GM23338 (cell line): ENCODE measurements at places on chromosomes 5 and 9. TPM values are rescaled to one million over a fixed set of nuclear protein-coding genes. Genes with fewer than 3 reads are reported as not detected.

Gene CAMK2A
- 0.18 TPM in 1 of 2 replicates, not detected in the other for polyA plus RNA-seq

Gene GABRA1
- 0.42 and 0.52 TPM in 2 replicates for polyA plus RNA-seq

Gene ADRA1B
- polyA plus RNA-seq, result not detected in 2 replicates

Gene RANBP17
- polyA plus RNA-seq, result 33.7 and 43.8 TPM in 2 replicates

Gene BSPRY
- polyA plus RNA-seq, result 4.8 and 5.0 TPM in 2 replicates

Gene EIF4E1B
- 0.10 TPM in 1 of 2 replicates, not detected in the other for polyA plus RNA-seq

Gene PHF2
- 4.3 and 5.0 TPM in 2 replicates for polyA plus RNA-seq

Gene OR1L6
- polyA plus RNA-seq, result not detected in 2 replicates

Gene G3BP1
- 158 and 183 TPM in 2 replicates for polyA plus RNA-seq

Gene ABCA2
- polyA plus RNA-seq, result 5.6 and 7.0 TPM in 2 replicates

Gene TAF11L10
- not detected in 2 replicates for polyA plus RNA-seq

Gene LRRC19
- polyA plus RNA-seq, result 0.59 and 0.71 TPM in 2 replicates

Gene C5orf58
- polyA plus RNA-seq, result 9.1 and 10.8 TPM in 2 replicates

Gene STING1
- 0.30 and 0.66 TPM in 2 replicates for polyA plus RNA-seq

Gene FBP2
- polyA plus RNA-seq, result 0.17 TPM in 1 of 2 replicates, not detected in the other

Gene ABO
- polyA plus RNA-seq, result 0.21 and 0.34 TPM in 2 replicates

Gene CARD9
- polyA plus RNA-seq, result 0.63 and 0.92 TPM in 2 replicates

Gene GPRIN1
- polyA plus RNA-seq, result 3.8 and 4.4 TPM in 2 replicates

Gene FAM221B
- 0.09 and 0.47 TPM in 2 replicates for polyA plus RNA-seq

Gene SLC36A2
- 0.08 TPM in 1 of 2 replicates, not detected in the other for polyA plus RNA-seq

Gene ZCCHC7
- 34.3 and 38.8 TPM in 2 replicates for polyA plus RNA-seq

Gene TNC
- 0.89 and 1.0 TPM in 2 replicates for polyA plus RNA-seq

Gene ARAP3
- 18.4 and 21.5 TPM in 2 replicates for polyA plus RNA-seq

Gene NR4A3
- 0.10 and 0.17 TPM in 2 replicates for polyA plus RNA-seq

Gene MZB1
- 0.52 and 0.71 TPM in 2 replicates for polyA plus RNA-seq

Gene DMRT3
- polyA plus RNA-seq, result not detected in 2 replicates

Gene QRFP
- not detected in 2 replicates for polyA plus RNA-seq

Gene IL3
- polyA plus RNA-seq, result not detected in 2 replicates

Gene PCDHB9
- polyA plus RNA-seq, result 0.27 and 0.45 TPM in 2 replicates

Gene ADAMTSL2
- polyA plus RNA-seq, result 0.15 and 0.21 TPM in 2 replicates

Gene KCNV2
- polyA plus RNA-seq, result 0.38 and 0.60 TPM in 2 replicates

Gene FCN2
- not detected in 2 replicates for polyA plus RNA-seq

Gene ATP6V1G1
- 494 and 509 TPM in 2 replicates for polyA plus RNA-seq

Gene IFNK
- not detected in 2 replicates for polyA plus RNA-seq

Gene GLRA1
- not detected in 2 replicates for polyA plus RNA-seq

Gene C5orf63
- polyA plus RNA-seq, result 8.1 and 10.5 TPM in 2 replicates

Gene LCN9
- not detected in 2 replicates for polyA plus RNA-seq

Gene PLCXD3
- 0.03 TPM in 1 of 2 replicates, not detected in the other for polyA plus RNA-seq

Gene PDZD2
- polyA plus RNA-seq, result 8.3 and 10.2 TPM in 2 replicates

Gene FRMPD1
- polyA plus RNA-seq, result 0.23 and 0.37 TPM in 2 replicates

Gene CLINT1
- polyA plus RNA-seq, result 66.3 and 71.7 TPM in 2 replicates

Gene SKP1
- polyA plus RNA-seq, result 344 and 440 TPM in 2 replicates

Gene CDC25C
- polyA plus RNA-seq, result 20.0 and 20.9 TPM in 2 replicates

Gene PPIC
- 19.9 and 21.0 TPM in 2 replicates for polyA plus RNA-seq

Gene GEMIN5
- 18.3 and 19.2 TPM in 2 replicates for polyA plus RNA-seq

Gene GRM6
- 0.19 and 0.50 TPM in 2 replicates for polyA plus RNA-seq

Gene KIF12
- 4.2 and 4.7 TPM in 2 replicates for polyA plus RNA-seq

Gene LCN15
- polyA plus RNA-seq, result 0.76 and 1.2 TPM in 2 replicates

Gene FUT7
- polyA plus RNA-seq, result not detected in 2 replicates

Gene PAEP
- not detected in 2 replicates for polyA plus RNA-seq

Gene DOCK2
- polyA plus RNA-seq, result 3.7 and 5.5 TPM in 2 replicates

Gene VAV2
- polyA plus RNA-seq, result 7.2 and 8.1 TPM in 2 replicates

Gene DCTN4
- polyA plus RNA-seq, result 11.8 and 15.4 TPM in 2 replicates

Gene TAF7
- 187 and 217 TPM in 2 replicates for polyA plus RNA-seq

Gene IFNA21
- not detected in 2 replicates for polyA plus RNA-seq

Gene SPINK1
- polyA plus RNA-seq, result 0.82 and 0.90 TPM in 2 replicates

Gene GDA
- polyA plus RNA-seq, result 3.2 and 4.0 TPM in 2 replicates

Gene ADAMTS19
- 5.9 and 6.0 TPM in 2 replicates for polyA plus RNA-seq
